ENCODE measurements at places on chromosomes 2 and 18. TPM values are rescaled to one million over a fixed set of nuclear protein-coding genes. Genes with fewer than 3 reads are reported as not detected.

The FEV gene
- total RNA-seq = not detected

The DSG1 gene
- total RNA-seq = under 0.01 TPM

DNA sequence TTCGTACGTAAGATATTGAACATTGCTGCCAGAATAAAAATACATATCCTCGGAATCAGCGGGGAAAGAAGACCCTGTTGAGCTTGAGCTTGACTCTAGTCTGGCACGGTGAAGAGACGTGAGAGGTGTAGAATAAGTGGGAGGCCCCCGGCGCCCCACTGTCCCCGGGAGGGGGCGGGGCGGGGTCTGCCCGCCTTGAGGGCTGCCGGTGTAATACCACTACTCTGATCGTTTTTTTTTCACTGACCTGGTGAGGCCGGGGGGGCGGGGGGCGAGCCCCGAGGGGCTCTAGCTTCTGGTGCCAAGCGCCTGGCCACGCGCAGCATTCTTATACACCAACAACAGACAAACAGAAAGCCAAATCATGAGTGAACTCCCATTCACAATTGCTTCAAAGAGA lies 324.0 kb upstream of the REG3G start:
- no peak for DNase-seq

DNA sequence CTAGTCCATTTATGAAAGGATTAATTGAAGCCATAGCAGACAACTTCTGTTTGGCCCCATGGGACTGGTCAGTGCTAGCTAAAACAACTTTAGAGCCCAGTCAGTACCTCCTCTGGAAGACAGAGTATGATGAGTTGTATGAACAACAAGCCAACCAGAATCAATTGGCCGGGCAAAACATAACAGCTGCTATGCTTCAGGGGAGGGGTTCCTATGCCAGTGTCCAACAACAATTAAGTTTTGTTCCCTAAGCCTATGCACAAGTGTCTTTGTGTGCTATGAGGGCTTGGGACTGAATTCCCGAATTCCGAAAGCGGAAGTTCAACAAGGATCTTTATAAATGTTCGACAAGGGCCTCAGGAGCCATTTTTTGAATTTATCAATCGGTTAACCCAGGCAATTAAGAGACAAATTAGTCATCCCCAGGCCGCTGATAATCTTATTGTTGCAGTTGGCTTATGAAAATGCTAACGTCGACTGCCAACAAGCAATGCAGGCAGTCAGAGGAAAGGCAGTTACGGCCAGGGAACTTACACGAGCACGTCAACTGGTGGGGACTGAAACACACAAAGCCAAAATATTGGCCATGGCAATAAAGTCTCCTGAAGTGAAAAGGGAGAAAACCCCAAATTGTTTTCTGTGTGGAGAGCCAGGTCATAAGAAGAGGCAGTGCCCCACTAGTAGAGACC lies 57.9 kb downstream of the ZNF638 start:
- DNase-seq = peak; percentile 10

GRCh38 chr2:71082402-71083252 lies 14.2 kb downstream of the NAGK start:
- no peak for DNase-seq

DNA sequence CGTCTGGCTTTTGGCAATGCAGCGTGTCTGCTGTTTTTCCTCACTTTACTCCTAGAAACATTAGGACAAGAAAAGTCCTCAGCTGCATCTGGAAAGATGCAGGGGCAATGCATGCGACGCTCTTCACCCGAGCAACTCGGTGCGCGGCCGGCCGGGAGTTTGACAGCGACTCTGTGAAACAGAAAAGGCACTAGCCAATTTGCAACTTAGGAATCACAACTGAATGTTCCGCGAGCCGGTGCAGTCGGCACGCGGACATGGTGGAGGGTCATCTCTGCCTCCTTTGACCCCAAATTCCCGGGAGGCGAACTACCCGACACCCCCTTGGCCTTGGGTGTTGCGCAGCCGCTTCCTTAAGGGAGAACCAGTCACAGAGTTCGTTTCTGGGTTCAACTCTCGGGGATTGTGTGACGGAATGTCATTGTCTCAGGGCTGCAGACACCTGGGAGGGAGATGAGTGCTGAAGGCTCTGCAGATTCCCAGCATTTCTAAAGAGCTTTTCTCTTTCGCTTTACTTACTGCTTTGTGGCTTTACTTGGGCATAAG lies 9.8 kb downstream of the NR4A2 start:
- no peak for DNase-seq

- DNase-seq = no peak
These were observed 900.7 kb downstream of the SOCS6 start for GRCh38 chr18:71189581-71189980.

- DNase-seq = no peak
These were observed 146.3 kb downstream of the TMX3 start for GRCh38 chr18:68568364-68569155.

DNA sequence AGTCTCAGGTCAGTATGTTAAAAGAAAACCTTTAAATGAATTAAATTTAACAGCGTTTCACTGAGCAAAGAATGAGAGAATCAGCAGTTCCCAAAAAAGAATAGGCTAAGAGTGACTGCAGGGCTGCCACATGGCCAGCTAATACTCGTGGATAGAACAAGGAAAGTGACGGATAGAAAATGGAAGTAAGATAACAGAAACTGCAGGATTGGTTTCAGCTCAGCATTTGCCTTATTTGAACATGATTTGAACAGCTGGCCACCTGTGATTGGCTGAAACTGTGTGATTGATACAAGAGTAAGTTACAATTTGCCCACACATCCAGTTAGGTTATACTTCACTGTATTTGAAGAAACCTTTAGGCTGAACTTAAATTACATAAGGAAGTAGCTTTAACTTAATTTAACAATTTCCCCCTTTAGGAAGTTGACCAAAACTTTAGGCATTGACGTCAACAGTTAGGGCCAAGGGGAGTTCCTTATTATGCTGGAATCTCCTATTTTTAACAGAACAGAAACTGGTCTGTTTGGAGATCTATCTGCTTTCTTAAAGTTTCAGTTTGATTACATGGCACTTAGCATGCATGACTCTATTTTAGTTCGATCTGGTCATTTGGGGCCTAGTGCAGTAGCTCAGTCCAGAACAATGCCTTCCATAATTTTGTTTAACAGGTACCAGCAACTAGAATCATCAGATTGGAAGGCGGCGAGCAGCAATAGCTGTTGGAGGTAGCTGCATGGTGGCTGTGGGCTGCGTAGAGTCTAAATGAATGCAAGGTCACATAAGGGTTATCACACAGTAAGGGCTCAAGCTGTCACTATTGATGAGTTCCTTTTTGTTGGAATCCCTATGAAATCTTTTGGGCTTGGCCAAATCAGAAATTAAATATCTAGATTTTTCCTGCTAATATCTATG lies 143.4 kb downstream of the TRIM43 start:
- no peak for DNase-seq
